Effector CD8-positive, alpha-beta T cell (primary cell): ENCODE measurements at places on chromosomes 5 and 9.

DNA sequence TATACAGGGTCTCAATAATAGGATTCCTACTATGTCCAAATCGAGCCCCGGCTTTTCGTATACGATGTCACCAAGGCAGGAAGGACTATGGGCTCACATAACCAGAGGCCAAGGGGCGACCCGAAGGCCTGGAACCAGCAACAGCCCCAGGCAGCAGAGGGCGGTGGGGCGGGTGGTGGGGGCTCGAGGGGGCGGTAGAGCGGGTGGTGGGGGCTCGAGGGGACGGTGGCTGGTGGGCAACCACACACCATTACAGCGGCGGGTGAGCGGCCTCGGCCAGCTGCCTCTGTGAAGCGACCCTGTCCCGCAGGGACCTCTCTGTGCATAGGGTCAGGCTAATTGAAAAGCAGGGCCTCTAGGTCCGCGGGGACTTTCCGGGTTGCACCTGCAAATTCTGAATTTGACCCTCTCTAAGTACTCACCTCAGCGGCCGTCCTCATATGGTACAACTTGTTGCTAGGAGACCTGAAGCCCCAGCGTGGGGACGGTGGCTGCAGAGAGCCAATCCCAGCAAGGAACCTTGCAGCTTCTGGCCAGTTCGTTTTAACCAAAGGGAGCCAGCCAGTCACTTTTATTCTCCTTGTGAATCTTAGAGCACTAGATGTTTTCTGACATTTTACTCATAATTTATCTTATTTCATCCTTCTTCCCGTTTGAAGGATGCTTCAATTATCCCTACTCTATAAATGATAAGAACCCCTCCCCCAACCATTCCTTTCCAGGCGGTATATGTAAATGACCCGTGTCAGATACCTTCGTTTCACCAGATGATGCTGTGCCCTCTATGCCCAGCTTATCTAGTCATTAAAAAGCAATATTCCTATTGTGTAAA lies at the start of gene NME5:
NME5 (minus strand) TSS at position 480 of the 832 bp plus-strand sequence. CDS start 648 bp downstream, outside the sequence.
- no peak for DNase-seq

- DNase-seq, result no peak
Observed at GRCh38 chr9:92807757-92808725, 43.4 kb upstream of the BICD2 start.

- peak; percentile 30 for DNase-seq
Observed at GRCh38 chr5:170254056-170254455, 21.3 kb downstream of the C5orf58 start.

- DNase-seq, result no peak
Observed at GRCh38 chr9:91436841-91437240, 13.2 kb upstream of the NFIL3 start.

DNA sequence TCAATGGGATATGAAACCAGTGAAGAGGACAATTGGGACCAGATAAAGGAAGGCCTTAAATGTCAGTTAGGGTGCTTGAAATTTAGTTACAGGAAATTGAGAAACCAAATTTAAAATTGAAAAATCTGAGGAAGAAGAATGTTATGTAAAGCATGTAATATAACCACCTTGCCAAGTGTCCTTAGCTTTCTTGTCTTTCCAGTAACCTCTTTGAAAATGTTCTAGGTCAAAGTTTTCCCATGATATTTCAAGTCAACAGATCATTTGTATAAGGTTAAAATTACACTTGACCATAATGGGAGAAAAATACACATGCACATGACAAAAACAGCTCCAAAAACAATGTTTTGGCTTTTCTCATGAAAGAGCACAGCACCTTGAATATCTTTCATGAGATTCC lies 21.1 kb downstream of the LOX start:
- DNase-seq, result no peak

DNA sequence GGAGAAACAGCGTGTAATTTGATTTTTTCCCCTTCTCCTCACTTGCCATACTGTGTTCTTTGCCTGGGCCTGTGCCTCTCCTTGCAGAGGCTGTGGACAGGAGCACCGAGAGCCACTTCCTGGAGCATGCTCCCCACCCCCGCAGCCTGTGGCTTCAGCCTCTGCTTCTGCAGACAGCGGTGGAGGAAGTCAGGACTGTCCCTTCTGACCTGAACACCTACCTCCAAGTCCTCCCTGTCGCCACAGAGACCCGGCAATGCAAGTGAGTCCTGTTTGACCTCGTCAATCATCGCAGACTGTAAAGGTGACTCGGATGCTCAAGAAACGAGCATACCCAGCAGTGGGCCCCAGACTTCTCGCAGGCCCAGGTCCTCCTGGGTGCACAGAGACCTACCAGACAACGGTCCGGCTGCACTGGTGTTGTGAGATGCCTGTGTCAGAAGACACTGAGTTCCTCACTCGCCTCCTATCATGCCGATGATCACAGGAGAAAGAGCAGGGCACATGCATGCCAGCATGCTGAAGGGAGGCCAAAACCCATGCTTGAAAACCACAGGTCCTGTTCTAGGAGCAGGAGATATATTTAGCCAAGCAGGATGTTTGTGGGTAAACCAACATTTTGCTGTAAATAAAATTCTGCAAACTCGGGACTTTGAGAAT lies 198.8 kb downstream of the AUH start:
- DNase-seq, result no peak

- DNase-seq, result no peak
Observed at GRCh38 chr9:127118597-127119319, 3.7 kb downstream of the ANGPTL2 start.

DNA sequence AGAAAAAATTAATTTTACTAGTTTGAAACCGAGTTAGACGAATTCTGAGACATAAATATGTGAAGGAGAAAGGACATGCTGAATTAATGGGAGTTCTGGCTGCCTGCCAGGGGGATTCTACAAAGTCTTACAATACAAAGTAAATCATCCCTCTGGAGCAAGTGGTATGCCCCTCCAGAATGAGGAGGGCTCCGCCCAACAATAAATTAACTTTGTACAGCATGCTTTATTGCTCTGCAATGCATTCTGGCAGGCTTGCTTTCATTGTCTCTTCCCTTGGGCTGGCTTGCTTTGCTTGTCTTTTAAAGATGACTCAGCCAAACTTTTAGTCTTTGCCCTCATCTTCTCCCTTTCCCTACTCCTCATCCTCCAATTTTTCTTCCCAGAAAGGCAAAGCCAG lies 11.7 kb upstream of the PCDHB1 start:
- no peak for DNase-seq

- DNase-seq, result no peak
Observed at GRCh38 chr5:98328015-98328414, 445.4 kb upstream of the RGMB start.

DNA sequence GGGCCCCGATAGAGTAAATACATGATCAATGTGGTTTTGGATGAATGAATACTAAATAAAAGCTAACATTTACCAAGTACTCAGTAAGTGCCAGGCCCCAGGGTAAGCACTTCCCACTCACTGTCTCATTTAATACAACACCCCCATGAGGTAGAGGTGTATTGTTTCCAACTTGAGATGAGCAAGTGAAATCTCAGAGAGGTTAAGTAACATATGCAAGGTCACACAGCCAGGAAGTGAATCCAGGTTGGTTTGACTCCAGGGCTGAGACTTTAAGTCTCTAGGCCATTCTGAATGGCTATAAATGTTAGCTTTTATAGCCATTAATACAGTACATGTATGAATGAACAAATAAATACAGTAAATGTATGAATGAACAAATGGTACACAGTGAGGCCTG lies 39.4 kb downstream of the LHX2 start:
- no peak for DNase-seq

GRCh38 chr5:78690253-78690972 lies 41.8 kb upstream of the LHFPL2 start:
- DNase-seq, result no peak

- no peak for DNase-seq
Observed at GRCh38 chr5:87266914-87267573, 639 bp upstream of the RASA1 start.

DNA sequence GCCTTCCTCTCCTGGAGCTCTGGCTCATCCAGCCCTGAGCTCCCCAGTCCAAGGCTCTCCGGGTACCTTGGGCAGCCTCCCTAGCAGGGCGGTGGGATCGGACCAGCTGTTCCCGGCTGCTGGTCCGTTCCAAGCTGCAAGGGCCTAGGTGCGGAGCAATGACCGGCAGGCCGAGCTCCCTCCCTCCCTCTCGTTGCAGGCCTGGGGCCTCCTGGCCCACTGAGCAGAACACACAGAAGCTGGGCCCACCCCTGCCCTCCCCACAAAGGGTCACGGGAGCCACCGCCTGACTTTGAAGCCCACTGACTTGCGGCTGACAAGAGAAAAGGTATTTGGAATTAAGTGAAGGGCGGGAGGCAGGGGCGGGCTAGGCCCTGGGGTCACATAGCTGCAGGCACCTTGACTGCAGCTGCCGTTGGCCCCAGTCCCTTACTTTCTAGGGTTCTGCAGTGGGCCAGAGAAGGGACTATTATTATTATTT lies 104.7 kb upstream of the IER5L start:
- DNase-seq, result no peak

- DNase-seq, result no peak
Observed at GRCh38 chr9:376115-376514, 161.4 kb downstream of the DOCK8 start.

DNA sequence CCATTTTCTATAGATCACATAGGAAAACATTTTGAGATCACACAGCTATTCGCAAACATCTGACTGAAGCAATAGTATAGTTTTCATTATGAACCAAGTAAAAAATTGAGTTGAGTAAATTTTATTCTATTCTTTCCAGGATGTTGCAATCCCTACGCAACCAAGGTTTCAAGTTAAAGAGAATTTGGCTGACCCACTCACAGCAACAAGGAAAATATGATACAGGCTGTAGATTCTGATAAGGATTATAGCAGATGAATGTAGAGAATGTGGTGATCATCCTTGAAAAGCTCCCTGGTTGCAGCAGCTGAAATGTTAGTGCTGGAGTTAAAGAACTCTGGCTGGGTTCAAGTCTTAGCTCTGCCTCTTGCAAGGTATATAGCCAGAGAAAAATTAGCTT lies 4.7 kb downstream of the ABCA1 start:
- DNase-seq, result no peak
